Stimulated activated CD4-positive, alpha-beta T cell treated with anti-CD3 and anti-CD28 coated beads, Interleukin-1b, Interleukin-23, amount 100 ng/mL, for 1 hour (primary cell): ENCODE measurements at places on chromosomes 3 and 15.

GRCh38 chr3:186515125-186515524, 29.1 kb downstream of the CRYGS start:
- DNase-seq, result no peak

- no peak for DNase-seq
Observed at GRCh38 chr3:197540961-197541377, 14.8 kb downstream of the BDH1 start.

DNA sequence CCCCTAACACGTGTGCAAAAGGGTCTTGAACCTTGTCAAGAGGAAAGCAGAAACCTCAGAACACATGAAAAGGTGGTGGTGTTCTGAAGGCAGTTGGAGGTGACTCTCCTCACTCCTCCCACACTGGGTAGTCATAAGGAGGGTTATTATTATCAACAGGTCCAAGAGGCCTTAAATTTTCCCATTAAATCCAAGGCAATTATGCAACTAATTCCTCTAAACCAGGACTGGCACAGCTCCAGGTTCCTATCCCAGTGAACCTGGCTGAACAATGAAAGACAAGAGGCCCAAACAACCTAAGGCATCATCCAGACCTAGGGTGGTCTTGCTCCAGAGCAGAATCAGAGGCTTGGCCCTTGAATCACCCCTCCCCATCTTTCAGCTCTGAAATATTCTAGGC, 15.0 kb downstream of the MYLK start:
- DNase-seq, result no peak

- DNase-seq, result no peak
Observed at GRCh38 chr15:46366360-46367007, 731.7 kb downstream of the SQOR start.

DNA sequence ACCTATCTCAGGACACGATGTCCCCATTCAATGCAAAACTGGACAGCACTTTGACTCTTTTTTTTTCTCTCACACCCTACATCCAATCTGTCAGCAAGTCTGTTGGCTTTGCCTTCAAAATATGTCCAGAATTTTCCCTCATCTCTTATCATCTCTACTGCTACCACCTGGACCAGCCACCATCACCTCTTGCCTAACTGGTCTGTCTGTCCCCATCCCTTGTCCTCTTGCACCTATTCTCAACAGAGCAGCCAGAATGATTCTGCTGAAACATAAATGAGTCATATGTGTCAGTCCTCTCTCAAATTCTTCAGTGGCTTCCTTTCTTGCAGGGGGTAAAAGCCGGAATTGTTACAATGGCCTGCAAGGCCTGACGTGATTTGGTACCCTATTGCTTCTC, 105.8 kb downstream of the CYP19A1 start:
- no peak for DNase-seq

GRCh38 chr3:141845407-141846049, 30.9 kb upstream of the ATP1B3 start:
- no peak for DNase-seq

- no peak for DNase-seq
Observed at GRCh38 chr3:64224826-64225610, at the start of gene PRICKLE2. Gene PRICKLE2, minus strand, starts transcription at chr3:64225466. Its CDS starts 26,539 bp downstream, at chr3:64198927.
